Bronchial smooth muscle cell (primary cell): ENCODE measurements at places on chromosomes 7 and 10. TPM values are rescaled to one million over a fixed set of nuclear protein-coding genes. Genes with fewer than 3 reads are reported as not detected.

The CRHR2 gene
- total RNA-seq, result not detected in 2 replicates

The ABI1 gene
- 20.3 and 25.7 TPM in 2 replicates for total RNA-seq

The HTR7 gene
- 2.9 and 3.3 TPM in 2 replicates for total RNA-seq

The TMEM209 gene
- total RNA-seq, result 4.7 and 7.6 TPM in 2 replicates

The TMEM229A gene
- total RNA-seq, result not detected in 2 replicates

The TMEM270 gene
- 0.16 TPM in 1 of 2 replicates, not detected in the other for total RNA-seq

The GIMAP8 gene
- under 0.01 TPM in 1 of 2 replicates, not detected in the other for total RNA-seq

The RABGEF1 gene
- 31.4 and 43.6 TPM in 2 replicates for total RNA-seq

The NKX1-2 gene
- total RNA-seq, result not detected in 2 replicates

The COPS6 gene
- 82.7 and 117 TPM in 2 replicates for total RNA-seq

The ACHE gene
- total RNA-seq, result under 0.01 and 0.17 TPM in 2 replicates

The COL17A1 gene
- 0.16 and 0.94 TPM in 2 replicates for total RNA-seq

The SLC18A3 gene
- not detected in 2 replicates for total RNA-seq

The LIPN gene
- not detected in 2 replicates for total RNA-seq

The IL2RA gene
- not detected in 2 replicates for total RNA-seq

The PLXDC2 gene
- 3.8 and 9.5 TPM in 2 replicates for total RNA-seq

The VAX1 gene
- total RNA-seq, result not detected in 2 replicates

The SPAM1 gene
- total RNA-seq, result not detected in 2 replicates

The STEAP1 gene
- 20.0 and 30.7 TPM in 2 replicates for total RNA-seq

The SYT15 gene
- total RNA-seq, result under 0.01 TPM in 2 replicates

The INA gene
- under 0.01 and 0.47 TPM in 2 replicates for total RNA-seq

The RPEL1 gene
- total RNA-seq, result under 0.01 TPM in 1 of 2 replicates, not detected in the other

The POT1 gene
- total RNA-seq, result 32.6 and 35.2 TPM in 2 replicates

The SLC16A12 gene
- under 0.01 and 0.16 TPM in 2 replicates for total RNA-seq

The PAPOLB gene
- under 0.01 TPM in 2 replicates for total RNA-seq

The EPHB6 gene
- total RNA-seq, result under 0.01 and 1.2 TPM in 2 replicates

The CYP3A5 gene
- 3.1 and 3.9 TPM in 2 replicates for total RNA-seq

The FAM221A gene
- total RNA-seq, result 0.60 and 0.95 TPM in 2 replicates

The EGR2 gene
- under 0.01 TPM in 1 of 2 replicates, not detected in the other for total RNA-seq

The PRF1 gene
- not detected in 2 replicates for total RNA-seq

The NAT16 gene
- total RNA-seq, result not detected in 2 replicates

The GPR37 gene
- total RNA-seq, result 1.8 and 4.7 TPM in 2 replicates

The PON1 gene
- not detected in 2 replicates for total RNA-seq

The OR6B1 gene
- not detected in 2 replicates for total RNA-seq

The EPHA1 gene
- 0.09 and 0.16 TPM in 2 replicates for total RNA-seq

The NEUROD6 gene
- total RNA-seq, result not detected in 2 replicates

The WBP1L gene
- total RNA-seq, result 26.5 and 35.5 TPM in 2 replicates

The ABCB4 gene
- 5.7 and 6.8 TPM in 2 replicates for total RNA-seq

The TMEM178B gene
- under 0.01 TPM in 2 replicates for total RNA-seq

The ASZ1 gene
- not detected in 2 replicates for total RNA-seq

The ARHGAP22 gene
- total RNA-seq, result 34.2 and 46.1 TPM in 2 replicates

The SRGN gene
- 47.3 and 81.2 TPM in 2 replicates for total RNA-seq

The OAT gene
- 144 and 191 TPM in 2 replicates for total RNA-seq

The ENO4 gene
- total RNA-seq, result 0.32 and 0.34 TPM in 2 replicates

The MBL2 gene
- total RNA-seq, result not detected in 2 replicates

The SSBP1 gene
- total RNA-seq, result 158 and 165 TPM in 2 replicates

The HMX3 gene
- total RNA-seq, result 0.16 TPM in 1 of 2 replicates, not detected in the other

The OR2A14 gene
- not detected in 2 replicates for total RNA-seq

The TMEM236 gene
- under 0.01 TPM in 1 of 2 replicates, not detected in the other for total RNA-seq

The ARPC1A gene
- total RNA-seq, result 265 and 297 TPM in 2 replicates

The ADAM22 gene
- total RNA-seq, result 0.47 and 1.4 TPM in 2 replicates

The APBB1IP gene
- 1.0 and 1.6 TPM in 2 replicates for total RNA-seq

The TLL2 gene
- total RNA-seq, result under 0.01 TPM in 2 replicates
